Brain pericyte (primary cell): ENCODE measurements at places on chromosomes 6 and 20.
A peak's percentile ranks its signal among the peaks of the same experiment; 100 is the strongest.

DNA sequence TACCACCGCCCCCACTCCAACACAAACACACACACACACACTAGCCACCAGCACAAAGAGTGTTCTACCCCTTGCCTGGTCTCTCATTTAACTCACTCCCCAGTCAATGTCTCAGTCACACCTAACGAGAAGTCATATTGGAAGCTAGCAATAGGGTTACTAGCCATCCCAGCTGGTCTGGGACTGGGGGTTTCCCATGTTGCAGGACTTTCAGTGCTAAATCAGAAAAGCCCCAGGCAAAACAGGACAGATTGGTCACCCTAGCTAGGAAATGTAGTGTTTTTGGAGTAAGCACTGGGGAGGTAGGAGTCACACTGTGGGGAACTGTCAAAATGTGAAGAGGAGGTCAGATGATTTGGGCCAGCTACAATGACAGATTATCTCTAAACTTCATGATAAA is 158.1 kb downstream of the UNC5CL start:
- no peak for DNase-seq

- DNase-seq, result no peak
Measured at GRCh38 chr6:15534974-15535373, 127.9 kb downstream of the DTNBP1 start.

DNA sequence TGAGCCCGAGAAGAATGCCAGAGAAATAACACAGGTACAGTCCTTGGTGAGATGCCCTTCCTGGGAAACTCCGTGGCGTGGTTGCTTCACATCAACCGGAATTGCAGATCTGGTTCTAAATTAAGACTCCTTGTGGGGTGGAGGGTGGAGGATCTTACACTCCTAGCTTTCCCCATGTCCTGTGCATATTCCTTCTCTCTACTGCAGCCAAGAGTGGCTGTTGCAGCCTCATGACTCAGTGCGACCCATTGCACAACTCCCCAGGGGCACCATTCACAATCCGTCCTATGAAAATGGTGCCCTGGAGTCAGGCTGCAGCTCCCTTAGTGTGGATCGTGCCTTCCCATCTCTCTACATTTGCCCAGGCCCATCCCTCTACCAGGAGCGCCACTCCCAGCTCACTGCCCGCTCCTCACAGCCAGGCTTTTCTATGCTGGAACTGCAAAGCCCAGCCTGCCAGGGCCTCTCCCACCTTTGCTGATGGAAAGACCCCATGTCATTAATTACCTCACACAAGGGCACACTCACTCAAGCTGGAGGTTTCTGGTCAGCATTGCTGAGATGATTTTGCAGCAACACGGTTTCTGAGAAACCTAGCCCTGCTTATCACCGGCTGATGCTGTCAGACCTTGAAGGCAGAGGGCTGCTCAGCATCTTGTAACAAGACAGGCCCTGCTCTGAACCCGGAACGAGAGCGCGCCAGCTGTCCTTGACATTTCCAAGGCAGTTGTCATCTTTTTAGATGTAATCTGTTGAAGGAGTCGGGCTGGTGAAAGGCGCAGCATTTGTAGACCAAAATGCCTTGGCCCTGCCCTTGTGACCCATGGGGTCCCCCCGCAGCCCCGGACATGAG is 39.7 kb downstream of the SIRPA start:
- DNase-seq, result no peak

DNA sequence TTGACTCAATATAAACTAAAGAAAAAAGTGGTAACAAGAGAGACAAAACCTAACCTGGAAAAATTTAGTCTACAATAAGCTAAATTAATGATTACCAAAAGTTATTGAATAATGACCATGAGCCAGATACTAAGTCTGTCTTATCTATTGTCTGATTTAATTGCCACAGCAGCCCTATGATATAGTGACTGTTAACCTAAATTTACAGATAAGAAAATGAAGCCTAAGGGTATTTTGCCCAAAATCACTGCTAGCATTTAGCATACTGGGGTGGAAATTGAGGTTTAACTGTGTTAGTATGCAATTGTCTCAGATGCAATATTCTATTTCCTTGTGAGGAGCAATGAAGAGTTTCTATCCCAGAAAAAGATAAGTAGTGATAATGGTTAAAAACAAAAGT is 361.0 kb upstream of the EYS start:
- DNase-seq, result no peak

- DNase-seq, result no peak
Measured at GRCh38 chr6:148703900-148704299, 42.9 kb upstream of the UST start.

- DNase-seq, result no peak
Measured at GRCh38 chr20:37377346-37378081, 31.6 kb downstream of the SRC start.

- DNase-seq, result no peak
Measured at GRCh38 chr6:15481390-15482291, 181.2 kb downstream of the DTNBP1 start.

DNA sequence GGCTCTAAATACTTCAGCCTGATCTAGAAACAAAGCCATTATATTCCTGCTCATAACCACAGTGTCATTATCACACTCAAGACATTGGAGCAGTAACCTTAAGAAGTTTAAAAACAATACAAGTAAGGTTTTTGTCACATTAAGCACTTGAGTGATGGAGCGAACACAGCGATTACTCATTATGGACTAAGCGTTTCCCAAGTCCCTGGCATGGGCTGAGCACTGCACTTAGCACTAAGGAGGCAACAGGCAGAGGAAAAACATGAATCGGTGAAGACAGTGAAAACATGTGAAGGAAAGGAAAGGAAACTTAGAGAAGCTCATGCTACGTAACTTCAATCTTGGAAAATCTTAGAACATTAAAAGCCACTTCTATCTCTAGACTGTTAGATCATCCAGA is 108.7 kb downstream of the SLC24A3 start:
- no peak for DNase-seq

GRCh38 chr6:142822842-142823241 is 122.1 kb downstream of the HIVEP2 start:
- DNase-seq, result no peak

DNA sequence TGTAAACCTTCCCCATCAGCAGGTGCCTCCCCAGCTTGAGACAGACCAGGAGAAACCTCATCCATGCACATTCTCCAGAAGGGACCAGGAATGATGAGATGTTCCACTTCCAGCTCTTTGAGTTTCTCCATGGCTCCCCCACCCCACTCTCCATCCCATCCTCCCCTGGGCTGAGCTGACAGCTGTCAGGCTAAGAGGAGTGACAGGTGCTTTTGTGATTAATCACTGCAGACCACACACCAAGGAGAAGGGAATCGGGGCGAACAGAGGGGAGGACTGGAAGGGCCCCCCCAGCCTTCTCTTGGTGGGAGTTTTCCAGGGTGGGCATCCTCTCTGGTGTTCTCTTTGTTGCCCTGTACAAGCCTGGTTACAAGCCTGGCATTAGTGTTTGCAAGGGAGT is 56.1 kb upstream of the ZFAND3 start:
- DNase-seq, result no peak

DNA sequence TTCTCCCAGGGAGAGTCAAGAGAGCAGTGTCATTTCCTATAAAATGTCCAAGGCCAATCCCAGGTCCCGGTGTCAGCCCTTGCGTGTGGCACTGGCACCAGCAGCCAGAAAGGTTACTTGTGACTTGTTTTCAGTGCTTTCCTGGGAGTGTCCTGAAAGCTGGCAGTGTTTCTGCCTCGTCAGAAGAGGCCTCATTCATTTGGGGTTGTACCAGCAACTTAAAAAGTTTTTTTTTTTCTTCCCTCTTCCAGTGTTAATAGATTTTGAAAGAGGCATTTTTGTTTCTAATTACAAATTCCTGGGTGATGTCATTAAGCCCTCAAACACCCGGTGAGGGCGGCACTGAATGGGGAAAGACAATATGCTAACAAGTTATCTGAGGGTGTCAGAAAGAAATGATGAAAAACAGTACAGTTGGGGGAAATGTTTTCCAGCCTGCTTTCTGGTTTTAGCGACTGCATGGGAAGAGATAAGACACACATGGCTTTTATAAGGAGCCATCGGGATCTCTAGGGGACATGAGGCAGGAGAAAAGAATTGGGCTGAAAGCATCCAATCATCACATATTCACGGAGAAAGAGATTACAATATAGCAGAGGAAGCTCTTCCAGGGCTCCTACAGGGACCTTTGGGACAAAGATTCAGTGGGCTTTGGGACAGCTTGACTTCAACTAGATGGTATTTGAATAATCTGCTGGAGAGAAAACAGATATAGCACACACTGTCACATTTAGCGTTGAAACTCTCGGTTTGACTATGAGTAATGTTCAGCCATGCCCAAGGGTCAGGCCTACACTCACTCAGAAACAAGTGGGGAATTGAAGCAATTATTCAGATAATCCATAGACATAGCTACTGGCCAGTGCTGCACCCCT is 153.0 kb downstream of the BCAS1 start:
- no peak for DNase-seq

GRCh38 chr6:138507977-138508675 is 8.8 kb upstream of the NHSL1 start:
- no peak for DNase-seq

DNA sequence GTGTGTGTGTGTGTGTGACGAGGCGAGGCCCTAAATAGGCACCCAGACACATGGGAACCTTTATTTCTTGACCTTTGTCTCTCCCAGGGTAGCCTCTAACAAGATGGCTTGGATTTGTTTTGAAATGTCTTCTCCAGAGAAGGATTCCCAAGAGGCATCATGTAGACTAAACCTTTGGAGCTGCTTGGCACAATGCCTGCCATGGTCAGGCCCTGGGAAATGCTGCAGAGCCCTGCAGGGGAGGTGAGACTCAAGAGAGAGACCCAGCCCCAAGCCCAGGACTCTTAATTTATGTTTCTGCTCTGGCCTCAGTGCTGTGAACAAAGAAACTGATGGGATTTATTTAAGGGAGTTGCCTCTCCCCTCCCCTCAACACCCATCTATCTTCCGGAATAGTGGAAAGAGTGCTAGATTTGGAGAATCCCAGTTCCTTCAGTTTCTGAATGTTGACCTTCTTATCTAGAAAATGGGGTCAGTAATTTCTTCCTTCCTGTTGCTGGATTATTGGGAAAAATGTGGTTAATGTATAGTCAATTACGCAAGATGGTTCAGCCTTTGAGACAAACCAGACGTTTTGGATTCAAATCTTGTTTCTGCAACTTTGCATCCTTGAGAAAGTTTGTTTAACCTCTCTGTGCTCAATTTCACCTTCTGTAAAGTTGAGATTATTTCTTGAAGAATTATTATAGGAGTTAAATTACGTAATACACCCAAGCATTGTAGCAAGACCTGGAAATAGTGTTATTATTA is 434.8 kb downstream of the MAFB start:
- DNase-seq, result peak; percentile 43

DNA sequence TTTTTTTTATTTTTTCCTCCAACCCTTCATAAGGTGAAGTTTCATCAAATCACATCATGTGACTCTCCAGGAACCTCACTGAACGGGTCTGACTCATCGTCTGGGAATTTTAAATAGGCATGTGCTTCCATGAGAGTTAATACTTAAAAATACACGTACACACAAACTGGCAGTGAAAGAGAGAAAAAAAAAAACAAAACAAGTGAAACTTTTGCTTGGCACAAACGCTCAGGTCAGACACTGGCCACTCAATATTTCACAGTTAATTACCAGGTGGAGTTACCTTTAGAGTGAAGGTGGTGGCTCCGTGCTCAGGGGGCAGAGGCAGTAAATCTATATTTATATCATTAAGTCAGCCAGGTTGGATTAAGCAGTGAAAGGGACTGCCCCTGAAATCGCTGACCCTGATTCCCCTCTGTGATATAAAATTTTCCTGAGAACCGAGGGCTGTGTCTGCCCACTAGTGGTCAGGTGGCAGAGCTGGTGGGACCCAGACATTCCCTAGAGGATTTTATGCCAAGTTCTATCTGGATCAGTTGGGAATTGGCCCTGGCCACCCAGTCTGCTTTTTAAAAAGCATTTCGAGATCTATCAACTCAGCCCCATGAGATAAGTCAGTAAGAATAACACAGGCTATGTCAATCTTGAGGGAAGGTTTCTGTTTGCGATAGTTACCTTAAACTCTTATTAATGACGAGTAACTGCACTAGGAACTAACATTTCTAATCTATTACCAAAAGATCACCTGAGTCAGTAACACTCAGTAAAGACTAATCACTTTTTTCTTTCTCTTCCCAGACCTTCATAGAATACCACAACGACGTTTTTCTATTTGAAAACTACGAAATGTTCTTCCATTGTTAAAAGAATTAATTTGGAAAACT is 259.1 kb downstream of the HDGFL1 start:
- peak; percentile 69 for DNase-seq

DNA sequence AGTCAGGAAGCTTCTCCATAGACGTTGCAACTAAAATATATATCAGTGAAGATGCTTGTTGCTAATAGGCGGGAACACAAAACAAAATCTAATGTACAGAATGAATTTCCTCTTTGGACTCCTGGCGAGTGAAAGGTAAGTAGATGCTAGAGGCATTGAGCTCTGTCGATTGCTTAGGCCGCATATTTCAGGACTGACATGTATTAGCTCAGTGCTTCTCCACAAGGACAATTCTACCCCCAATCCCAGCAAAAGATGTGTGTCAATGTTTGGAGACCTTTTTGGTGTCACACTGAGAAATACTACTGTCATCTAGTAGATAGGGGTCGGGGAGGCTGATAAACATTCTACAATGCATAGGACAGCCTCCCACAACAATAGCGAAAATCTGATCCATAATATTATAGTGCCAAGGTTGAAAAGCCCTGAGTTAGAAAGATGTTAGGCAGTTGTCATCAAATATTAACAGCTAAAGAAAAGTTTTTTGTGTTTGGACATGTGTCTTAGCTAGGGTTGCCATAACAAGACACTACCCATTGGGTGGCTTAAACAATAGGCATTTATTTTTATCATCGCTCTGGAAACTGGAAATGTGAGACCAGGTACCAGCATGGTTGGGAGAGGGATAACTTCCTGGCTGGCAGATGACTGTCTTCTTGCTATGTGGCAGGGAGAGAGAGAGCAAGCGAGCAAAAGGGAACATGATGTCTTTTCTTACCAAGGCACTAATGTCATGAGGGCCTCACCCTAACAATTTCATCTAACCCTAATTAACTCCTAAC is 48.0 kb upstream of the BCAS1 start:
- DNase-seq, result no peak

DNA sequence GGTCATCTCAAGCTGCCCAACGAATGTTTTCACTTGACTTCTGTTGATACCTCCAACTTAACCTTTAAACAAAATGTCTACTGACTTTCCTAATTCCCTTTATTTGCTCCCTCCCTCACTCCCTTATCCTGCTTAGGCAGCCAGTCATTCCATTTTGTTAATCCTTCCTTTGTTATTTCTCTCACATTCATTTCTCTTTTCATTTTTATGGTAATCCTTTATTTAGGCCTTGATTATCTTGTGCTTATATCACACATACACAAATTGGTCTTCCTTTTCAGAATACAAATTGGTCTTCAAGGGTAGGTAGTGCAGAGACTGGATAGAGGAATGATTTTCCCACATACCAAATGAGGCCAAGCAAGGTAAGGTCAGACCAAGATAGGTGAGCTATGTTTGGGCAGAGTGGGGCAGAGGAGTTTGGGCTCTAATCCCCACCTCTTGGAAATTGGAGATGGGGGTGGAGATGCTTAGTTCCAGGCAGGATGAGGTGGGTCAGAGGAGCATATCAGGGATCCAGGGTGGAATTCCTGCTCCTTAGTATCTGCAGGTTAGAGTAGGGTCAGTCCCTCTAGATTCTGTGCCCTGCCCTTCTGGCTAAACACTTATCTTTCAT is 2.0 kb upstream of the SPACA1 start:
- DNase-seq, result no peak

GRCh38 chr20:9367746-9368145 is 146.6 kb upstream of the LAMP5 start:
- no peak for DNase-seq

- DNase-seq, result no peak
Measured at GRCh38 chr6:30830438-30830837, 53.9 kb upstream of the DDR1 start.
